COR-L47 (cell line): ENCODE measurements at places on chromosomes 5 and 9.

- peak; percentile 82 for DNase-seq
These were observed 141.4 kb downstream of the CCDC192 start for GRCh38 chr5:127844581-127845021.

DNA sequence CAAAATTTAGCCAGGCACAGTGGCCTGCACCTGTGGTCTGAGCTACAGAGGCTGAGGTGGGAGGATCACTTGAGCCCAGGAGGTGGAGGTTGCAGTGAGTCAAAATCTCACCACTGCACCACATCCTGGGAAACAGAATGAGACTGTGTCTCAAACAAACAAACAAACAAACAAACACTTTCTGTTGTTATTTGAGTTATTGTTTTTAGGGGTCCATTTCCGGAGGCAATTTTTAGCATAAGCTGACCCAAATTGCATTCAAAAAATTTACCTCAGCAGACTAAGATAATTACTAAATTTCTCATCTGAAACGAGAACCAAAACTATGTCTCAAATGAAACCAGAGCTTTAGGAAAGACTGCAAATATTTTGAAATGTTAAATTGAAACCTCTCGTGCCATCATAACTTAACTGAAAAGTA is 1485.1 kb downstream of the EFNA5 start:
- no peak for DNase-seq

GRCh38 chr9:114183006-114183405 is 27.7 kb downstream of the COL27A1 start:
- no peak for DNase-seq

GRCh38 chr9:114224247-114224610 is 68.9 kb downstream of the COL27A1 start:
- DNase-seq = peak; percentile 34

- DNase-seq = no peak
These were observed 178.9 kb downstream of the SEMA6A start for GRCh38 chr5:116395631-116396203.

- DNase-seq = no peak
These were observed 507.5 kb downstream of the MTRR start for GRCh38 chr5:8376478-8376877.

- no peak for DNase-seq
These were observed 22.1 kb downstream of the ADRB2 start for GRCh38 chr5:148848393-148849031.

DNA sequence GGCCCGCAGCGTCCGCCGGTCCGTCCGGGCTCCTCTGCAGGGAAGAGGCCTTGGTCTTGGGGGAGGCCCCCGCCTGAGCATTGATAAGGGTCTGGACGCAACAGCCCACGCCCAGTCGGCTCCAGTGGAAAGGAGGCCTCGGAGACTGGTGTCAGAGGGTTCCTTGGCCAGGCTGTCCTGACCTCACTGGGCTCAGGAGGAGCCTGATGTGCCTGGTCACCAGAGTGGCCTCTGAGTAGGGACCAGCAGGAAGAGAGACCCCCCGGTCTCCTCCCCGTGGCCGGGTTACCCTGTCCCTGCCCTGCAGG is 13.2 kb downstream of the LMX1B start:
- DNase-seq = no peak

DNA sequence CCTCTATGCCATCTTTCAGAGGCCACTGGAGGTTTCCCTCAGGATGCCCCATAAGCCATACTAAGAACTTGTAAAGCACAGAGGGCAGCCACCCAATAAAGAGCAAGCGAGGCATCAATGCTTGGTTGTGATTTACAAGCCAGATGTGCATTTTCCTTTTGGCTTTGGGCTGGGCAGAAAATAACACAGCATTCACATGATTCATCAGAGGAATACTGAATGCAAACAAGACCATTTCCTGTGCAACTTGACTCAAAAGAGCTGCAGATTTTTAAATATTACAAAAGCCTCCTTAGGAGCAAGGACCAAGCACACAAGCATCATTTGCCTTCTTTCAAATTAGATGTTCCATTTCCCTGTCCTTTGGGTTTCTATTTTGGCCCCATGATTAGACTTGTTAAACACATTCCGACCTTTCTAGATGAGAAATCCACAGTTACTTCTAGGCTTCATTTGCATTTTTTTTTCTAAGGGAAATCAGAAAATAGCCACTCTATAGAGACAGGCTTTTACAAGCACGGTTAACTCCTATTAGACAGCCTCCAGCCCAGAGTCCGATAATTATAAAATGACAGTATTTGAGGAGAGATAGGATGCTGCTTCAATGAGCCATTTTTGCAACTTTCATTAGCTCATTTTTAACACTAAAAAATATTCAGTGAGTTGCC is 207.8 kb downstream of the SEMA5A start:
- DNase-seq = no peak

DNA sequence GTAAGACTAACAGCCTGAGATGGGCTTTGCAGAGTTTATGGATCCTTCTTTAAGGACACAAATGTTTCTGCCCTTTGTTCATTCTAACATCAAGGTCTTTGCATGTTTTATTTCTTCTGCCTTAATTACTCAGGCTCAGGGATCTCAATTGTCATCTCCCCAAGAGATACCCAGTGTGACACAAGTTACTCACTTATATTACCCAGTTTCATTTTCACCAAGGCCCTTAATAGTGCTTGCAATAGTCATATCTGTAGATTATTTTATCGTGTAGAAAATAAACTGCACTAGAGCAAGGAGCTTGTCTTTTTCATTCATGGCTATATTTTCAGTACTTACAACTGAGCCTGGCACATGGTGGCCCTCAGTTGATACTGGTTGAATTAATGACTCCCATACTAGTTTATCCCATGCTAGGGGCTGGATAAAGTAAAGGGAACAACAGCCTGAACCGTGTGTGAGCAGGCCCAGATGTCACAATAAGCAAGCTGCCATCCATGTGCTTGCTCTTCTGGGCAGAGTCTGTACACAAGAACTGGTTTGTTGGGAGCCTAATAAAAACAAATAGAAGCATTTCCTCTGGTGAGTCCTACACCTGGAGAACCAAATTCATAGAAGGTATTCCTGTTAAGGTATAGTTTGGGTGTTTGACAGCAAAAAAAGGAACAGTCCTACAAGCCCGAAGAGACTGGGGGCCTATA is 112.5 kb upstream of the CD180 start:
- DNase-seq = no peak

DNA sequence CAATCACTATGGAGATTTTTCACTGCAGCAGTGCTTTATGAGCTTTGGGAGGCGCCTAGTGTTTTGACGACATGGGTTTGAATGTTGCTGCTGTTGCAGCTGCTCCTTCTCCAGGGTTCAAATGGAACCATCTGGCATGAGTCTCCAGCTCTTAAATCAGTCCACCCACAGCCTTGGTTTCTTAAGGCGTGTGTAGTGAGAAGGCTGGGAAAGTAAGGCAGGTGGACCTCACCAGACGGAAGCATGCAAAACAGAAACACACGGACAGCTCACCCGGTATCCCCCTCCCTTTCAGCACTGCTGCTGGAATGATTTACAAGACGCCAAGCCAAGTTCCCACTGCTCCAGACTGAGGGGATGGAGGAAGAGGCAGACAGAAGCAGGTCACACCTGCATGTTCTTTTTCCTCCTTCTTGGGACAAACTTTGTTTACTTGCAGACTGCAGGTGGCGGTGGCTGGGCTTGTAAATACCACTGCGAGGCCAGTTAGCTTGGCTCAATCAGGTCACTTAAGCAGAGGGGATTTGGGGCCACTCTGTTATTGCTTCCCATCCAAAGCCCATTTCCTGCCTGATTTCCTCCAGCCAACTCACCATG is 47.4 kb downstream of the ADAM19 start:
- no peak for DNase-seq

DNA sequence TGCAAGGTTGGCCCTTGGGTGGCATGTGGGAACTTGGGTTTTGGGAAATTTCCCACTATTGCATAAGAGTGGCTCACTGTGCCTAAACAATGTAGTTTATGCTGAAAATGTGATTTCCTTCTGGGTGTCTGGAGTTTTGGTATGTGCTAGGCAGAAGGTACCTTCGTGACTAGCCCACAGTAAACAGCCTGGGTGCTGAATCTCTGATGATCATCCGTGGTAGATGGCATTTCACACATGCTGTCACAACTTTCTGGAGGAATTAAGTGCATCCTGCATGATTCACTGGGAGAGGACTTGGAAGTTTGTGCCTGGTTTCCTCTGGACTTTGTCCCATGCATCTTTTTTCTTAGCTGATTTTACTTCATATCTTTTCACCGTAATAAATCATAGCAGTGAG is 64.5 kb downstream of the LNPEP start:
- DNase-seq = no peak

GRCh38 chr5:44675296-44675695 is 133.5 kb upstream of the MRPS30 start:
- DNase-seq = no peak

DNA sequence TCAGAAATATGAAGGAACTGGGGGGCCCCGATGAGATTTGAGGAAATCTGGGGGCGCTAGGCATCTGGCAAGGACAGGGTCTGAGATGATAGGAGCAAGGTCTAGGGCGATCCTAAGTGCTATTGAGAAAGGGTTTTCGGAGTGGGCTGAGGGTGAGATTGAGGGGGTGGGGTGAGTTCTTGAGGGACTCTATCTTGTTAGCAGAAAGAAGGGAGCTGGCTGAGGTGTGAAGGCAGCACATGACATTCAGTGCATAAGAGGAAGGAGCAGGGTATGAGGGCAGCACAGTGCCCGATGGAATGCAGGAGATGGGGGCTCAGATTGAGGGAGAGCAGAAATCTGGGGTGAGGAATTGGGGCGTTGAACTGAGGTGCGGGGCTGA is 640 bp downstream of the TRIM32 start:
- DNase-seq = no peak

- peak; percentile 4 for DNase-seq
These were observed 6.1 kb upstream of the AFAP1L1 start for GRCh38 chr5:149265597-149265996.

GRCh38 chr5:137096149-137097103 is 402.7 kb downstream of the SPOCK1 start:
- no peak for DNase-seq

GRCh38 chr9:113566712-113567071 is 103.2 kb downstream of the RGS3 start:
- no peak for DNase-seq

GRCh38 chr5:127555826-127556225 is 38.4 kb downstream of the PRRC1 start:
- DNase-seq = no peak

GRCh38 chr5:159971514-159971913 is 37.4 kb upstream of the TTC1 start:
- no peak for DNase-seq

GRCh38 chr9:14209399-14210345 is 104.3 kb downstream of the NFIB start:
- no peak for DNase-seq

DNA sequence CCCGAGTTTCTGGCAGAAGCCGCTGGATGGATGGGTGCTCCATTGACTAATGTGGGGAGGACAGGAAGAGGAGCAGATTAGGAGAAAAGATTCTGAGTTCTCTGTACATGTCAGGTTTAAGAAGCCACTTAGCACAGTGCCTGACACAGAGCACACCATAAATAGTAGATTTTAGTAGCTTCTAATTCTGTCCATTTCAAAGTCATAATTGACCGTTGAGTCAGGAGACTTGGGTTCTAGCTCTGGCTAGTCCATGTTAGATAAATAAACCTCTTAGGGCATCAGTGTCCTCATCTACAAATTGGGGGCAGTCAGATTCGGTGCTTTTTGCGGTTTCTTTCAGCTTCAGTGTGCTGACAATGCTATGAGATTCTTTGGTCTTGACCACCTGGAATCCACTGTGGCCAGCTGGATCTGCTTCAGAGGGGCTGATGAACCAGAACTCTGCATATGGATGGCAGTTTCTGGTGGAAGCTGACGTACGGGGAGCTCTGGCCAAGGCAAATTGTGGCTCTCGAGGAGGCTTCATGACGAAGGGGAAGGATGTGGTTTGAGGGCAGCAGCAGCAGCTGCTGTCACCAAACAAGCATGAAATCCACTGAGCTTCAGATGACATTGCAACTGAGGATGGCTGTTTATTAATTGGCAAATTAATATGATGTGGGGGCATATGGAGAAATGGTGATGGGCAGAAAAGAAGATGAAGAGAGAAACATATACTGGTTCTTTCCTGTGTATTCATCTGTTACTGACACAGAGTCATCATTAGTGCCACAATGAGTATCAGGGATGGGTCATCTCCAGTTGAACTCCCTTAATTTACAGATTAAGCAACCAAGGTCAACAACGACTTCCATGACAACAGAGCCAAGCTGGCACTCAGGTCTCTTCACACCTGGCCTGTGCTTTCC is 134.4 kb downstream of the AOPEP start:
- peak; percentile 6 for DNase-seq

- DNase-seq = peak; percentile 28
These were observed 44.9 kb downstream of the SLC6A3 start for GRCh38 chr5:1400211-1400855.

- DNase-seq = peak; percentile 71
These were observed 340.2 kb downstream of the ADAMTS6 start for GRCh38 chr5:65141493-65141892.

GRCh38 chr5:16592255-16592654 is 24.5 kb downstream of the RETREG1 start:
- DNase-seq = no peak

GRCh38 chr5:33781286-33781685 is 110.5 kb downstream of the ADAMTS12 start:
- DNase-seq = no peak

DNA sequence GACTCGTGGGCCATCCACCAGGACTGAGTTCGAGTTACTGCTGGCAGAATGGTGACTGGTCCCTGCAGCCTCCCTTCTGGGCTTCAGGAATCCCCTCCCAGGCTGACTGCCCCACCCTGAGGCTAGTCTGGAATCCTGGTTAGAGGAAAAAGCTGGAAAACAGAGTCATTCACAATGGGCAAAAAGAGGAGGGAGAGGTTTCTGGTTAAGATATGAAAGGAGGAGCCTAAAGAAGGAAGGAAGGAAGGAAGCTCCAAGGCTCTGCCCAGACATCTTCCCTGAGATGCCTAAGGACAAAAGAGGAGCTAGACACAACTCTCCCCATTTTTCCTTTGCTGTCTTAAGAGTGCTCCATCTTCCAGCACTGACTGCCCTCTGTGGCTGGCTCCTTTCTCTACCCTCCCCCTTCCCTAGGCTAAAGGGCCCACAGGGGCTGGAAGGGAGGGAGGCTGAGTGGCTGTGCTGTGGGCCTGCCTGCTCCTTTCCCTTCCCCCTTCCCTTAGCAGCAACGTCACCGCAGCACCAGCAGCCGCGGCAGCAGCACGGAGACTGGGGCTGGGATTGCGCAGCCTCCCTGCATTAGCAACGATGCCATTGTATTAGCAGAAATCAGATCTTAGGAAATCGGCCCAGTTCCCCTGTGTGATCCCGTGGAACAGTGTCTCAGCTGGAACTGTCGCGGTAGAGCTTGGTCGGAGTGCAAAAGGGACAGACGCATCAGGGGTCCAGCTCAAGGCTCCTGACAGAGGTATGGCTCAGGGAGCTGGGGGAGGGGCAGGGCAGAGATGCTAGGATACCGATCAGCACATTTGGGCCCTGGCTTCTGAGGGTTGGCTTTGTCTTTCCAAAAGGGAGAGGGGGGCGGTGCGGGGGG is 48.7 kb downstream of the RUSC2 start:
- no peak for DNase-seq

GRCh38 chr9:78189461-78189860 is 46.4 kb upstream of the CEP78 start:
- DNase-seq = no peak
